Activated CD4-positive, alpha-beta T cell treated with anti-CD3 and anti-CD28 coated beads, Interleukin-2, Interleukin-4, amounts not matched to agents 100 ng/mL and 50 ng/mL, durations not matched to agents 16 hours and 8 hours (primary cell): ENCODE measurements at places on chromosomes 5 and 9.

DNA sequence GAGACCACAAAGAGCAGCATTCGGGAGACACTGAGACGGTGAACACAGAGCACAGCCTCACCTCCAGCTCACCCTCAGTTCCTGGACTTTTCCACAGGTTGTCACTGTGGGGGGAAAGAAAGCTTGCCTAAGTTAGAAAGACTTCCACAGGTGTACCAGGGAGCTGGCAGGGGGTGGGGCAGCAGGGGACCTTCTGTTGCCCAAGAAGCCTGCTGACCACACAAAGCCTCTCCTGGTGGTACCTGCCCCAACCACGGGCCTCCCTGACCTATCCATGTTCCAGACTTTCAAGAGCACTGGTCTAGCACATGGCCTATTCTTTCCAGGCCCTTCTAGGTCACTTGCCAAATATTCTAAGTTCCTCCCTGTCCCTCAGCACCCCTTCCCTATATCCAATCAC, 550.8 kb downstream of the BNC2 start:
- no peak for DNase-seq

DNA sequence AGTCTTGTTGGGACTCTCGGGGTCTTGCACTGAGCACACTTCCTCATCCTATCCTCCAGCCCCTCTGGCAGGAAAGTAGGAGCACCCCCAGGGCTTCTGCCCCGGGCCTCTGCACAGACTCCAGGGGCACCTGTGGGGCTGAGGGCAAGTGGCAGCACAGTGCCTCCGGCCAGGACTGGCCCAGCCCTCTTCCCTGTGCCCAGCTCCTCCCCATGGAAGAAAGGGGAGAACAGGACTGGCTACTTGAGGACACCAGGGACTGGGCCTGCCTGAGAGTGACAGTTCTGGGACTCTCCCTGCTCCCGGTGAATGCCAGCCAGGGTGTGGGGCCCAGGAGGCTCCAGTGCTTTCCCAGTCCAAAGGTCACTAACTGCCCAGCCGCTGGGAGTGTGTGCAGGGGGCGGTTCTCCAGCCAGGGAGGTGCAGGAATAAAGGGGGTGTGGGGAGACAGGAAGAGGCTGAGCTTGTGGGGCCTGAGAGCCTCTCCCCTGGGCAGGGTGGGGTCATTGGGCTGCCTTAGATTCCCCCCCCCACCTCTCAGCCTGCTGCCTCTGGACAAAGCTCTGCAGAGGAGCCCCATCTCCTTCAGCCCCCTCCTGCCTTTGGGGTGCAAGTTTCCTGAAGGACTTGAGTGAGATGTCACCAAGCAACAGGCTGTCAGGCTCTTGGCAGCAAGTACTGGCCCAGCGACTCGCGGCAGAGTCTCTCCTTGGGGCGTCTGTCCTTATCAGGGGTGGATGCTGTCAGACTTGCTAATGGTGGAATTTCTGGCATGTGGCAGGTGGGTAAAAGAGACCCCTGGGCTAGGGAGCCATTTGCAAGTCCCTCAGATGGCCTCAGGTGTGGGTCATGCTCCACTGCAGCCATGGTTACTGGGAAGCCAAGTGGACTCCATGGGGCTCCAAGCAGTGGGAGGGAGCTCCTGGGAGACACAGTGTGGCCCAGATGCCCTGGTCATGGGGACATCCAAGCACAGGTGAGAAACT, 19.1 kb upstream of the JADE2 start:
- DNase-seq = no peak

- DNase-seq = no peak
These were observed 407.7 kb upstream of the GRAMD2B start for GRCh38 chr5:126015235-126016181.

GRCh38 chr5:107215611-107216010, 455.1 kb downstream of the EFNA5 start:
- no peak for DNase-seq

GRCh38 chr5:76695346-76695745, 20.6 kb upstream of the F2R start:
- DNase-seq = no peak

DNA sequence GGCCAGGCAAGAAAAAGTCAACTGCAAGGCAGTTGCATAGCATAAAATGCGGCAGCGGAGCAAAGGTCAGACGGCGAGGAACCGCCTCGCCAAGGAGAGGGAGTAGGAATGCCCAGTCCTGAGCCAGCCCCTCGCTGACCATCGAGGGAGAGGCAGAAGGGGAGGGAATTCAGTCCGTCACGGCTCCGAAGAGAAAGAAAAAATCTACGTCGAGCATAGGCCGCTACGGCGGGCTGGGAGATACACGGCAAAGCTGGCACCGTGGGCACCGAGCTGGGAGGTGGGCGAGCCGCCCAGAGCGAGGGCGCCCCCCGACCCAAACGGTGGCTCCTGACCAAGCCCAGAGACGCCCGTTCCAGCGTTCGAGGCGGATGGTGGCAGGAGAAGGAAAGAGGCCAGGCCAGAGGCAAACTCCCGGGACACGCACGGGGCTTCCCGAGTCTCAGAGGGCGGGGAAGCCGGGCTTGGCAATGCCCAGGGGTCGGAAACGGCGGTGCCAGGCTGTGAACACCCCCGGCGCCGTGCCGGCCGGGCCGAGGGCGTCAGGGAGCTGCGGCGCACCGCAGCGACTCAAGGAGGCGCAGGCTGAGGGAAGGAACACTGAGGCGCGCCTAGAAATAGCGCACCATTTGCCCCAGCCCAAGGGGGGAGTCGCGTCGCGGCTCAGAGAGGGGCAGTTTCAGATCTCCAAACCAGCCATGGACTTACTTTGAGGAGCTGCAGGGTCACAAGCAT, 518 bp downstream of the SPRY4 start:
- no peak for DNase-seq

DNA sequence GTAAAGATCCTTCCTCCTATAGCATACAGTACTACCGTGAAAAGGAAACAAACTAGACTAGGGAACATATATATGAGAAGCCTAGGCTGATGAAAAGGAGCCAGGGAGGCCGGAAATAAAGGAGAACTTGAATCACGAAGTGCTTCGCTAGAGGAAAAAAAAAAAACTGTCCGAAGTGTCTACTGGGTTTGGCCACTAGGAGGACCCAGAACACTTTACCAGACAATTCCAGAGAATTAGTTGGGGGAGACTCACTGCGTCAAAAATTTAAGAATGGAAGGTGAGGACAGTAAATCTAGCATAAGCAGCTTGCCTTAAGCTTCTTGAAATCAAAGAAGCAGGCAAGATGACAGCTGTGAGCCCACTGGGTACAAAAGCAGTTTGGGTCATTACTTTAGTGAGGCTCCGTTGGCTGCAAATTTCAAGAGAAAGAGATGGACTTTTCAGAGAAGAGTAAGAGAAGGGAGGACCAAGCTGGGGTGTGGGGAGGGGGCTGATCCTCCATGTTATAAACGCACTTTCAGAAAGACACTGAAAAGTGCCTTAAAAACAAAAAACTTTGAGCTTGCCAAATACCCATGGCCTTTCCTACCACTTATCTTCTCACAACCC, 47.4 kb downstream of the P4HA2 start:
- peak; percentile 42 for DNase-seq

- no peak for DNase-seq
These were observed 596.2 kb upstream of the DAB2 start for GRCh38 chr5:40021007-40021406.

DNA sequence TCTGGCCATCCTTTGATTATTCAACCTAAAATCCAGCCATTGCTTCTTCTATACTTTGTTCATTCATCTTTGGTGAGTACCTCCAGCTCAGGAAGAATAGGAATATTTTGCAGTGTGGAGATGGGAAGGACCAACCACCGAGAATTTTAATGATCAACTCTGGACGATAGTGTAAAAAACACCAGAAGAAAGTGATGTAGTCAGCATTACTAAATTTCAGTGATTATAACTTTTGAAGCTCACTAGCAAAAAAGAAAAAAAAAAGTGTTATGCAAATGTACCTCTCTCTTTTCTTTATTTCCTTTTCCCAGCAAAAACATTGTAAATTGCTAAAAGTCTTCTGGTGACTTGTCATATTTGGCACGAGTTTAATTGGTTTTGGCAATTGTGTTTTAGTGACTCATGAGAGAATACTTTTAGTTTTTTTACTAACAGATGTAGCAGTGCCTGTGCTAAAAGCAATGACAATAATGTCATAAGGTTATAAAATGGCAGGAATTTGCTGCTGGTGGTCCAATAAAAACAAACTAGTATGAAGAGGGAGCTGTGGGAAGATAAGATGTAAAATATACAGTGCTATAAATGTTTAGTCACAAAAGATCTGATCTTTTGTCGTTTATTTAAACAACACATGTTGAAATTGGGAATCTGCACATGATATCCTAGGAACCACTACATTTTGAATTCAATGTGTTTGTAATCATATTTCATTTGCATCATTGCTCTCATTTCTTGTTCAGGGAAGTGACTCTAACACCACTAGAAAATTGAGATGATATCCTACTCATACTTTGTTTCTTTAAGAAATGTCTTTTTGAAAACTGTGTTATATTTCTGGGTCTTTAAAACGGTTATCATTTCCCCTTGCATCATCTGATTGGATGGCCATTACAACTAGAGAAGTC, 81.3 kb upstream of the ERCC6L2 start:
- no peak for DNase-seq

- DNase-seq = no peak
These were observed 7.6 kb upstream of the ALDH1A1 start for GRCh38 chr9:72960446-72960845.

DNA sequence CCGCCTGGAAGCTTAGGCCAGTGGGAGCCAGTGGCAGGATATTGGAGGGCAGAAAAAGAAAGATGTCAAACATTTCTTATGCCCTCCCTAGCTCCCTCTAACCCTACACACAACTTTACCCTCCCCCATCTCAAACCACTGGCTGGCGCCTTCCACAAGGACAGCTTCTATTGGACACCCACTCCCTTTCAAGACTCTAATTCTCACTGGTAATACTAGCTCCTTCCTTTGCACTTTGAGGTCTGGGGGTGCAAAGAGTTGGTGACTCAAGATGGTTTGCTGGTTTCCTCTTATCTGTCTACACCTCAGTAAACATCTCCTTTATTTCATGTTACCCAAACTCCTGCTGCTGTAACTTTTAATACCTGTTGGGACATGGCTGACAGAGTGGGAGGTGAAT, 11.6 kb upstream of the ITGA1 start:
- DNase-seq = peak; percentile 50

- DNase-seq = no peak
These were observed 295.5 kb downstream of the DTWD2 start for GRCh38 chr5:118692811-118693342.

DNA sequence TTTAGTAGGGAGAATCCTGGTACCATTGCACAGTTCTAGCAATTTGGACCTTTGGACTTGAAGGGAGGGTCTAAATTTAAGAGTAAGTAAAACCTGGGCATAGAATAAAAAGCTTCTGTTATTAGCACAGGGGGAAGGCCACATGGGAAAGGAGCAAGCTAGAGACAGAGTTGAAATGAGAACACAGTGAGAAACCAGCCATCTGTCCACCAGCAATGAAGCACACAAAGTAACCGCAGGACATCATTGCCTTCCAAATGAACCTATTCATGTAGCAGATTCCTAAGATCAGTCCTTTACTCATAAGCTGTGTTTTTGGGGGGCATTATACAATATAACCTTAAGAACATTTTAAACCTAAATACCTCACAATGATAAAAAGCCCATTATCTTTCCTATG, 407.4 kb downstream of the HCN1 start:
- no peak for DNase-seq

GRCh38 chr5:116442095-116442534, 132.5 kb downstream of the SEMA6A start:
- no peak for DNase-seq

- DNase-seq = peak; percentile 31
These were observed at the start of gene C5orf52 for GRCh38 chr5:157670662-157671591. C5orf52 (plus strand) TSS chr5:157671533; CDS start chr5:157671615, 82 bp downstream.

DNA sequence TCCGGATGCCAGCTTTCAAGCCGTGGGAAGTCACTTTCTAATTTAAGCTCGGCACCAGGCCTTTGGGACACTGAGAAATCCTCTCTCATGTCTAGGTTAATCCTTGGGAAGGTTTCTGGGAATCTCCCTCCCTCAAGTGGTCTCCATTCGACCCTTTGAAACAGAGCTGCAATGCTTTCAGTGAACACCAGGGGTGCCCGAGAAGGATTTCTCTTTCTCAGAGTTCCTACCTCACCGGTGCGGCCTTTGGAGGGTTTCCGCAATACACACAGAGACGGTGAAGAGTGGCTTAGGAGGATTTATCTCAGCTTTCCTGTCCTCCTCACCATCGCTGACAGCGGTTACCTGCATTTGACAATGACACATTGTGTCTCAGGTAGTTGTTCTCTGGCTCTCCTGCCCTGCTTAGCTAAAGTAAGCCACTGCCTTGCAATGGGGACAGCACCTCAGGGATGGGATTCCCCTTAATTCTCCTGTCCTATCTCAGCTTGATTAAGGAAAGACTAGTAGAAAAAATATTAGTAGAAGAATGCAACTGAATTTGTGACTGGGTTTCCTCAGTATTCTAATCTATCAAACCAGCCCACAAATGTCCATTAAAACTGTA, 180.6 kb downstream of the GABRG2 start:
- DNase-seq = no peak

GRCh38 chr9:117368684-117369230, 46.1 kb downstream of the ASTN2 start:
- no peak for DNase-seq

GRCh38 chr9:2691626-2692025, 25.7 kb upstream of the KCNV2 start:
- DNase-seq = no peak

- DNase-seq = no peak
These were observed 113.7 kb upstream of the DMRT1 start for GRCh38 chr9:727767-728166.

DNA sequence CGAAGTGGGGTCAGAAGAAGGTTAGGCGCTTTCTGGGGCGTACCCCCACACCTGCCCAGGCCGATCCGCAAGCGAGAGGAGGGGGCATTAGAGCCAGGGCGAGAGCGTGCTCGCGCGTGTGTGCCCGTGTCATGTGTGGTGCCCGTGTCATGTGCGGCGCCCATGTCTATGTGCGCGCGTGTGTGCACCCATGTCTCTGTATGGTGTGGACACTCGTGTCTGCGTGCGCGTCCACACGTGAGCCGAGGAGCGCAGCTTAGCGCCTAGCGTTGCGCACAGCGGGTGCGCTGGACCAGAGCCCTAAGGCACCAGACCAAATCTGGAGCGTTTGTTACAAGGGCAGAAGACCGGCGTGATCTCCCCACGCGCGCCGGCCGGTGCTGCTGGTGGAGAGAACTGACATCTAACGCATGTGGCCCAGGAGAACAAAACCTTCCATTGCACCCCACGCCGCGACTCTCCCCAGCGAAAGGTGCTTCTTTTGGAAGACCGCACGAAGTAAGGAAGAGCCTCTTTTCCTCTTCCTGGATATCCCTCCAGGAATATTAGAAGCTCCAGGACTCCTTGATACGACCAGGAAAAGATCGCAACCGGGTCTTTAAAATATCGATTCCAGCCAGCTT, 644 bp downstream of the NIM1K start:
- no peak for DNase-seq

DNA sequence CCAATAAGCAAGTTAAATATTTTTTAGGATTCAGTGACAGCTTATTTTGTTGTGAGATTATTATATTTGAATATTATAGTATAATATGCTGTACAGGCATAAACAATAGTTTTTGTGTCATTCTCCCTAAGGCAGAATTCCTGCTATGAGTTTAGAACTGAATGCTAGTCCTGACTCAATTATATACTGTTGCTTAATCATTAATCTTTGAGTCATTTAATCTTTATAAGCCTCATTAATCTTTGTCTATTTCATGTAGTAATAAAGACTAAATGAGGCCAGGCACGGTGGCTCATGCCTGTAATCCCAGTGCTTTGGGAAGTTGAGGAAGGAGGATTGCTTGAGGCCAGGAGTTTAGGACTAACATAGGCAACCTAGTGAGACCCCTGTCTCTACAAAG, 3.6 kb upstream of the DCP2 start:
- no peak for DNase-seq
